ENCODE measurements at places on chromosomes 2 and 18. TPM values are rescaled to one million over a fixed set of nuclear protein-coding genes. Genes with fewer than 3 reads are reported as not detected.

DNA sequence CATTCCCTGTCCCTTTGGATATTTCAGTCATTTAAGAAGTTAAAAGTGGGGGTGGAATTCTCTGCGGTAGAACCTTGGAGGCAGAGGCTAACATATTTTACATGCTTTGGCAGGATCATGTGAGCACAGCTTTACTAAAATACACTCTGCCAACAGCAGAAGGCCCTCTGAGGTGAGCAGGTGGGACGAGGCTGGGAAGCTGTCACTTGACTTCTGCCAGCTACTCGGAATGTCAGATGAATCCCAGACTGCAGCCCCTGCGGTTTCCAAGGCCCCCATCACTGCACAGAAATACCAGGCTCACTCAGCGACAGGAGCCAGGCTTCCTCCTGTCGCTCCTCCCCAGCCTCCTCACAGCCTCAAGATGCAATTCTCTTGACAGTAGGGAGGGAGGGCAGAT lies 220.9 kb upstream of the REV1 start:
- no peaks in the 10 kb centered on the region for H3K27me3 ChIP-seq
- no peak for DNase-seq
- peaks cover 1% of the 10 kb centered on the region for H3K36me3 ChIP-seq
- no peaks in the 10 kb centered on the region for H3K4me1 ChIP-seq
- H3K4me3 ChIP-seq: no peak overlapping the region
- H3K27ac ChIP-seq: no peak overlapping the region

- peak overlapping the region; percentile 3 for H3K27ac ChIP-seq
- DNase-seq: no peak
- H3K4me1 ChIP-seq: peaks cover 60% of the 10 kb centered on the region
- no peaks in the 10 kb centered on the region for H3K27me3 ChIP-seq
These were observed 47.5 kb downstream of the EML4 start for GRCh38 chr2:42216694-42217093.

CRYGD gene
- total RNA-seq: not detected

DNAJC10 gene
- total RNA-seq: 40.8 TPM
